Hematopoietic multipotent progenitor cell treated with erythropoietin and hydrocortisone succinate and interleukin-3 and kit ligand, for 6 days (in vitro differentiated cells): ENCODE measurements at places on chromosomes 4 and X.

DNA sequence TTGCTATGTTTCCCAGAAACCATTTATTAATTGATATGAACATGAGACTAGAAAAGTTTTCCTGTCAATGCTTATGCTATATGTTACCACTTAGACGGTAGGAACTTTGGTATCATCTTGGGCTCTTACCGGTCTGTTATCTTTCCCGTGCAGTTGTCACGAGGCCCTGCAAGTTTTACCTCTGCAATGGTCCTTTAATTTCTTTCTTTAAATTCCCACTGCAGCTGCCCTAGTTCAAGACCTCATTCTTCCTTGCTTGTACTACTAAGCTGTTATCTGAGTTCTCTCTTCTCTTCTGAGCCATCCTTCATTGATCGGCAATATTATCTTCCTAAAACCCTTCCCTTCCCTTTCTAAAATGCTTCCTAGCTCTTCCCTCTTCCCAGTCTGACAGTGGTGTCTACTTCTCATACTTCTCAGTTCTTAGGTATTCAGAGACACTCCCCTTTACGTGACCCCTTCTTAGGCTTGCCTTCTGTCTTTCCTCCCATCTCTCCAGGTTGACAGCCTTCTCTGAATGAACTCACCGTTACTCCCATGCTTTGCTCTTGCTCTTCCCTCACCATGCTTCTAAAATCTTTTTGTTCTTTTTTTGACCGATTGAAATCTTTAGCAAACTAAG lies 27.5 kb downstream of the MAGEA1 start:
- DNase-seq: peak; percentile 9

- DNase-seq: no peak
Observed at GRCh38 chr4:86044593-86044985, 315.3 kb downstream of the MAPK10 start.

DNA sequence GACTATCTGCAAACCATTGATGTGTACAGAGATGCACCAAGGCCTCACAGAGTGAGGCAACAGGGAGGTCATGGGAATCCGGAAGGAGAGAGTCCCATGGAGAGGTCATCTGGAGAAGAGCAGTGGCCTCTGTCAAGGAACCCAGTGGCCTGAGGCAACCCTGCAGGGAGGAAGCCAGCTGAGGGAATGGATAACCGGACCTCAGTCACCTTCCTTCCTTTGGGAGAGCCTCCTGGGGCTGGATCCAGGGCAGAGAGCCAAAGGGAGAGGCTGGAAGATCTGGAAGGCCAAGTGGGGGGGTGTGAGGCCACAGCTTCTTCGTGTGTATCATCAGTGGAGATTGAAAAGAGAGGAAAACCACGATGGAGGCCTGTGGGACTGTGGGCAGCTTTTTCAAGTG lies 24.3 kb upstream of the CD38 start:
- no peak for DNase-seq

DNA sequence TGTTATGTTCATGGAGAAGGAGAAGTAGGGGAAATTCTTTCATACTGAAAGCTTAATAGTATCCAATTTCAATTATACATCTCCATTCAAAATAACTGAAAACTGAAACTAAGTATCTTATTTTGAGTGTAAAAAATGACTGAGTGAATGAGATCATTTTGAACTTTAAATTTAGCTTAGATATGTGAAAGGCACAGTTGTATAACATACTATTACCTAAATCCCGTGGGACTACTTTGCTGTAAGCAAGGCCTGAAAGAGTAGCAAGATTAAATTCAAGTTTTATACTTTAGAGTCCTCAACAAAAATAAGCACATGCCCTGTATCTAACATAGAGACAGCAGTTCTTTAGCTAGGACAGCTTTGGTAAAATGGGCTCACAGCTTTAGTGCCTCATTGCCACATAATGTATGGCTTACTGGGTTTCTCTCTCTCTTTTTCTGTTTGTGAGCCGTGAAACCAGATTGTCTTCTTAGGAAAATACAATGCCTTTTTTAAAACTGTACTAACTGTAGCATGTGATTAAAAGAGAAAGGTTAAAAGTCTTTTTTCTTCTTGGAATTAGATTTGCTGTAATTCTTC lies 43.2 kb downstream of the GSTCD start:
- no peak for DNase-seq

DNA sequence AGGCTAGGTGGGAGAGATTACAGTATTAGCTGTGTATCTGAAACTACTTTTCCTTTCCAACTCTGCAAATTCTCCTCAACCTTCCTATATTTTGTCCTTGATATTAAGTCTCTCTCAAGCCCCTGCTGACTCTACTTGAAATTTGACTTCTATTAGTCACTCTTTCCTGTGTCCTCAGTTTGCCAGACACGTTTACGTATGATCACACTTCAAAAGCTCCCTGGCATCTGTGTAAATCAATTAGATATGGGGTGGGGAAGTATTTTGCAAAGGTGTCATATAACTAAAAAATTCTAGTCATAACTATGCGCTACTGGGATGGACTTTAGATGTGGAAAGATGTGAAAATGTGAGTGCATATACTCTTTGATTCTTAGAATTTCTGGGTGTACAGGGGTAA lies 67.4 kb upstream of the ARHGAP24 start:
- DNase-seq: no peak
